PC-9 (cell line): ENCODE measurements at places on chromosomes 7 and 10.

DNA sequence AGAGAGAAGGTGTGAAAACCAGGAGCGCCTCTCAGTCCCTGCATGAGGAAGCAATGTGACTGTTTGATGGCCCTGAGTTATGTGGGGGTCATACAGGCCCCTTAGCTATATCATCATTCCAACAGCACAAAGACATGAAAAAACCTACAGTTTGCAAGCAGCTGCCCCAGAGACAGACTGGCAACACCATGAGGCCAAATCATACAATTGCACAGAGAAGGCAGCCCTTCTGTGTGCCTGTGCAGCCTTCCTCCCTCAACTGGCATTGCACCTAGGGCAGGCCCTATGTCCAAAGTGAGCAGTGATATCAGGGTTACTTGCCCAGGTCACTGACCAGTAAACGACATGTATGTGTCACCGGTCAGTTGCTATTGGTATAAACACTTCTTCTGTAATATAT lies 41.6 kb downstream of the GPRIN2 start:
- DNase-seq, result no peak

GRCh38 chr7:117489430-117489829 lies 9.6 kb downstream of the CFTR start:
- DNase-seq, result no peak

DNA sequence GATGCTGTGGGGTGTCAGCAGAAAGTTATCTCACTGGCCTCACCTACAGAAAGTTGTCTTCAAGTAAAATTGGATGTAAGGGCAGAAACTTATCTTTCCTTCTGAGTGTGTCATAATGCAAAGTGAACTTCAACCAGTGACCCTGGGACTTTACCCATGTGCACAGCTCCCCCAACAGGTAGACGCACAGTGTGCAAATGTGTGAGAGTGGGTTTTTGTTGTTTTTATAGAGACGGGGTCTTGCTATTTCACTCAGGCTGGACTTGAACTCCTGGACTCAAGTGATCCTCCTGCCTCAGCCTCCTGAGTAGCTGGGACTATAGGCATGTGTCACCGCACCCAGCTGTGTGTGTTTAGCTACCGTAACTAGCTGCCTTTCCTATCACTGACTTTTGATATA lies 6.4 kb upstream of the KAZALD1 start:
- no peak for DNase-seq

- DNase-seq, result peak; percentile 92
Observed at GRCh38 chr10:71998840-71999194, 34.6 kb downstream of the CHST3 start.

GRCh38 chr10:50295367-50295766 lies 44.1 kb upstream of the ASAH2 start:
- no peak for DNase-seq

- no peak for DNase-seq
Observed at GRCh38 chr7:97007583-97007861, 2.2 kb downstream of the DLX6 start.

GRCh38 chr7:41054960-41055661 lies 647.8 kb downstream of the INHBA start:
- no peak for DNase-seq

DNA sequence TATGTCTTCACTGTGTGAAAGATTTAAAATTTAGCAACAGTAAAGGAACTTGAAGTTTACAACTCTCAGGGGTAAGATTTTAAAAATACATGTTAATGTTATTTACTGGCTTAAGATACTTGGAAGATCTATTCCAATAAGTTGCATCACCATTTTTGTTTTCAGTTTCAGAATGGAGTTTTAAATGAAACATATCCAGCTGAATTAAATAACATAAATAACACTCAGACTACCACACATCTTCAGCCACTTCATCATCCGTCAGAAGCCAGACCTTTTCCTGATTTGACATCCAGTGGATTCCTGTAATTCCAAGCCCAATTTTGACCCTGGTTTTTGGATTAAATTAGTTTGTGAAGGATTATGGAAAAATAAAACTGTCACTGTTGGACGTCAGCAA lies 44.3 kb downstream of the AHR start:
- DNase-seq, result no peak

DNA sequence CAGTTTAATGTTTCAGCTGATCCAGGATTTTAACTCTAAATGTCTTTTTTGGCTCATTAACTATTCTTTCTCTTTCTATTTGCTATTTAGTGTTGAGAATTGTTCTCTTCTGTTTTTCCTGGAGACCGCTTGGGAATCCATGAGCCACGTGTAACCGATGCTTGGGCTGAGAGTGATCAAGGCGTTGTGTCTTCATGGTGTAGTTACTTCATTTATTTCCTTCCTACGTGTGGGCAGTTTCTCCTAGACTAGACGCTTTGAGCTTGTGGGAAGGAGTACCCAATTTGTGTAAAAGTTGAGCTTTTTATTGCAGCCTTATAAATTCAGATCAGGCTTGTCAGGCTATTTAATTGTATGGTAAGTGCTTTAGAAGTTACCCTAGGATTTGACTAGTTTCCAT lies 2.9 kb downstream of the EIF3B start:
- DNase-seq, result no peak

GRCh38 chr7:114021135-114021534 lies 102.3 kb upstream of the PPP1R3A start:
- DNase-seq, result no peak

GRCh38 chr10:11510736-11511135 lies 100.7 kb downstream of the USP6NL start:
- DNase-seq, result no peak

GRCh38 chr7:44348300-44348699 lies 22.9 kb upstream of the CAMK2B start:
- DNase-seq, result no peak

DNA sequence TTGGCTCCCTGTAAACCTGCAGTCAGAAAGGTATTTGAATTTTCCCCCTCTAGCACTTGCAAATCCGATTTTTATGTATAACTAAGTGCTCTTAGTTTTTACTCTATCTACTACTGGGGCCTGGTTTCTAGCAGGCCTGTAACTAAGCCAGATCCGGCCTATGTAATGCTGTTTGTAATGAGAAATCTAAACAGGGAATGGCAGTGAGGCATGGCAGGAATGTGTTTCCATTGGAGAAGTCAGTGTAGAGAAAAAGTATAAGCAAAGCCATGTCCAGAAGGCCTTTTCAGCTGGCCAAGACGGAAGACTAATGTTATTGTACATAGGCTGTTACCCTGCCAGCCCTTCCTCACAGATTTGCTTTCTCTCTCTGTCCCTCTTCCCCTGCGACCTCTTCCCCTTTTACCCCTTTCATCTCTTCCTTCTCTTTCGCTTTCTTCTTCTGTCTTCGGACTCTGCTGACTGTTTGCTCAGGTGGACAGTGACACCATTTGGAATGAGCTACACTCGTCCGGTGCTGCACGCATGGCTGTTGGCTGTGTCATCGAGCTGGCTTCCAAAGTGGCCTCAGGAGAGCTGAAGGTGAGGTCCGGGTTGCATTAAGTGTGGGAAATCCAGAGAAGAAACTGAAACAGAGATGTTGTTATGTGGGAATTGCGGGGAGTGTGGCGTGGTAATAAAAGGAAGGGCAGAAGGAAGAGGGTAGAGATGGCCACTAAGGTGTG lies 297.5 kb downstream of the HDAC9 start:
- DNase-seq, result no peak

GRCh38 chr7:155198196-155198892 lies 99.3 kb upstream of the INSIG1 start:
- no peak for DNase-seq

GRCh38 chr7:66928388-66928787 lies 7.4 kb downstream of the TMEM248 start:
- DNase-seq, result no peak

DNA sequence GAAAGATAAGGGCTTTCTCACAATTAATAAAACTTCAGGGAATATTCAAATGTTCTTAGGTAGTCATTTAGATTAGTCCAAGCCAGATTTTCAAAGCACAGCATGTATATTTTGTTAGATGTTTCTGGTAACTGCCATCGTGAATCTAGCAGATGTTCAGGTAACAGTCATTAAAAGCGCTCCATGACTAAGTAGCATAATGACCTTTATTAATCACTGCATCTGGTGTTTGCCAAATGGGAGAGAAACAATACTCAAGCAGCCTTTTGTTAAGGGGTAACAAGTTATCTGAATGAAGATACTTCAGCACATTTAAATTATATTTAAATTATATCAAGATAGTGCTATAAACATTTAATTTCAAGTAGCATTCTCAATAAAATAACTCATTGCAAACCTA lies 47.5 kb downstream of the USP6NL start:
- no peak for DNase-seq

GRCh38 chr10:26697922-26698608 lies 564 bp downstream of the PDSS1 start:
- DNase-seq, result no peak

GRCh38 chr10:28850784-28851183 lies 173.5 kb downstream of the BAMBI start:
- no peak for DNase-seq

GRCh38 chr10:90350122-90350521 lies 507.7 kb downstream of the HTR7 start:
- DNase-seq, result no peak

DNA sequence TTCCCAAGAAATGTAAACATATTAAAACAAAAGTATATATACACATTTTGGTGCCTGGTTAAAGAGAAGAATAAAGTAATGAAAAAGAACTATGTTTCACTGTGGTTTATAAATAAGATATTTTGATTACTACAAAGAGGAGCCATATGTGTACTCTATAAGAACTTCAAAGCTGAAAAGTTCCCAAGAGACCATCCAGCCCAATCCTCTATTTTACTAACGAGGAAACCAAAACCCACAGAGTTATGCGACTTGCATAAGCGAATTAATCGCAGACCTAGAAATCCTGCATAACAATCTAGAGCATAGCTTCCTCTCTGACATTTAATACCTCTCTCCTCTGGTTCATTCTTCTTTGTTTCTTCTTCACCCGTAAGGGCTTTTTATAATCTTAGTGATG lies 937.1 kb downstream of the CNTNAP2 start:
- no peak for DNase-seq

DNA sequence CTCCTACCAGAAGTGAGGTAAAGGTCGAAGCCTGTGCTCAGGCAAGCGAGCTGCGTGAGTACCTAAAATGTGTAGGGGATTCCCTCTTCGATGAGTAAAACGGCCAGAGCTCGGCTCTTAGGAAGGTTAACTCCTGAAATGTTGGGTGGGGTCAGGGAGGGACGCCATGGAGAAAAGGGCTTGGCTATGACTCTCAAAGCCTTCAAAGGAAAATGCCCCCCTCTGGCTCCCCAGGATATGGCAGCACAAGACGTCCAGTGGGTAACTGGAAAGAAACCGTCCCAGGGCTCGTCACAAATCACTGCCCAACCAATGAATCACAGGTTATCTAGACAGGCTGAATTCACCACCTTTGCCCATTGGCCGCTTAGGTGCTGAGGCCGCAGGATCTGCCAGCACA lies 58.0 kb downstream of the CALML3 start:
- peak; percentile 78 for DNase-seq

DNA sequence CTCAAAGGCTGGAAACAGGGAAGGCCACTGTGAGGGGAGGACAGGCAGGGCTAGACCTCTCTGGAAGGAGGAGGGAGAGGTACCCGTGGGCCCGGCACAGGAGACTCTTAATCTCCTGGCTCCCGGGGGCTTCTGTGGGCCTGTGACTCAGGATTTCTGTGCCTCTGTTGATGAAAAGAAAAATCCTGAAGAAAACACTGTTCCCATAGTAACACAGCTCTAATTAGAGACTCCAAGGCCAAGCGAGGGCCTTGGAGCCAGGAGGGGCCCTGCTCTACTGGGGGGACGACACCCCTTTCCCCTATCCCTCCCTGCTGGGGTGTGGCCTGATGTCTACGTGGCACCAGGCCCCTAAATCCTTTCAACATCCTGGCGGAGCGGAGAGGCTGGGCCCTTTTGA lies 174.1 kb upstream of the TNRC18 start:
- no peak for DNase-seq

DNA sequence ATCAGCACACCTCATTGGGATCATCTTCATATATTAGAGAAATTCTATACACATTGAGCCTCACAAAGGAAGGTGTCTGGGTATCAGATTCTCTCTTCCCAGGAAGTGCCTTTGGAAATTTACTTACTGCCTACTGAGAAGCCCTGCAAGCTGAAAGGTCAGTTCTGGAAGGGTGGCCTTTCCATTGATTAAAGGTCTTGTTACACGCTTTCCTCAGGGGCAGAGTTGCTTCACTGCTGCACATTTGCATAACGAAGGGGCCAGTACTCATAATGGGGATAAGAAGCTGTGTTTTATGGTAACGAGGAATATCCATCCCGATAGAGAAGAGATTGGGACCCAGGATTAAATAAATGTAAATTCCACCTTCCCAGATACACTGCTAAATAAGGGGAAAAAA lies 19.4 kb upstream of the IL15RA start:
- no peak for DNase-seq

GRCh38 chr7:92135052-92135889 lies 994 bp upstream of the CYP51A1 start:
- DNase-seq, result no peak

- DNase-seq, result no peak
Observed at GRCh38 chr7:64916-65341, 127.4 kb upstream of the FAM20C start.

GRCh38 chr10:118565301-118566075 lies 30.0 kb downstream of the PRLHR start:
- DNase-seq, result no peak

DNA sequence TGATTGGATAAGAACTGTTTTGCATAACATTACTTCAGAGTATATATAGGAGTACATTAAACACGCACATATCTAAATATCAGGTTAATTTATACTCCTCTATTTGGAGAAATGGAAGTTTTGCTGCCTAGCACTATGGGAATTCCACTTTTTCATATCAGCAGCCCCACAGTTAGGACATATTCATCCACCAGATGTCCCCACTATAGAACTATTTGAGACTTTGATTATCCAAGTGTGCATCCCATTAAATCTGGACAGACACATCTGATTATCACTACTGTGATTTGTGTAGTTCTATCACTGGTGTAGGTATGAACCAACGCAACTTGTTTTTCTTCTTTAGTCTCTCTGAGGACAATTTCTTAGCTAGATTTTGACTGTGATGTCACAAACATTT lies 345.7 kb downstream of the THSD7A start:
- DNase-seq, result no peak

GRCh38 chr10:96292971-96293920 lies 11.0 kb upstream of the DNTT start:
- no peak for DNase-seq

DNA sequence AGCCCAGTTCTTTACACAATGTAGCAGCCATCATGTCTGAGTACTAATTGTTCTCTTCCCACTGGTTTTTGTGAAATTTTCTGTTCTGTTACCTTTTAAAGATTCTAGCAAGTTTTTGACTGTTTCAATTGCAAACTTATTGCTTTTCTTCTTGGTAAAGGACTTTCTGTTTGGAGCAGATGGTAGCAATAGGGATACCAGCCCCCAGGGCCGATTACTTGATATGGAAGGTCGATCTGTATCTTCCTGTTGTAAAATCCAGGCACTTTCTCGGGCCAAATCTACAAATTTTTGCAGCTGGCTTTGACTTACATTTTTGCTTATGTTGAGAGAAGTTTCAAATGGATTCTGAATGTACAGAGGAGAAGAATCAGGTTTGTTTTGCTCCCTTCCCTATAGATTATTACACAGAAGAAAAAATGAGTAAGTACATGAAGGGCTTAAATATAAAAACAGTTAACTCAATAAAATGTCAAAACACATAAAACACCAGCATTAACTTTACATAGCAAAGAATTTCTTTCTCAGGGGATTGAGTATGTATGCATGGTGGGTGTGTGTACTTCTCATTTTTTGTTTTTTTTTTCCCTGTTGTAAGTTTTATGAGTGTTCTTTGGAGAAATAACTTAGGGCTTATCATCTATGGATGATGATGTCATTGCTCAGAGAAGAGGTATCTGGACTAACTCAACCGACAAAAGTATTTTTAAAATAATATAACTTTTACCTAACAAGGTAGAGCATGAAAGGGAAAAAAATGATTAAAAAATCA lies 35.3 kb downstream of the MTPAP start:
- no peak for DNase-seq
